NCI-H345 (cell line): ENCODE measurements at places on chromosomes 5 and 9.

- DNase-seq, result no peak
Observed at GRCh38 chr9:131396626-131397025, 2.7 kb downstream of the PRRC2B start.

GRCh38 chr9:69583645-69584234, 88.4 kb downstream of the APBA1 start:
- DNase-seq, result no peak

GRCh38 chr5:151739939-151740335, 18.5 kb downstream of the ATOX1 start:
- no peak for DNase-seq

- no peak for DNase-seq
Observed at GRCh38 chr9:27303219-27303618, 6.3 kb upstream of the EQTN start.
